Stimulated activated CD8-positive, alpha-beta memory T cell treated with anti-CD3 and anti-CD28 coated beads, Interleukin-12 subunit alpha, Interleukin-12 subunit beta, amount 100 ng/mL, for 4 hours (primary cell): ENCODE measurements at places on chromosomes 7 and 10.

DNA sequence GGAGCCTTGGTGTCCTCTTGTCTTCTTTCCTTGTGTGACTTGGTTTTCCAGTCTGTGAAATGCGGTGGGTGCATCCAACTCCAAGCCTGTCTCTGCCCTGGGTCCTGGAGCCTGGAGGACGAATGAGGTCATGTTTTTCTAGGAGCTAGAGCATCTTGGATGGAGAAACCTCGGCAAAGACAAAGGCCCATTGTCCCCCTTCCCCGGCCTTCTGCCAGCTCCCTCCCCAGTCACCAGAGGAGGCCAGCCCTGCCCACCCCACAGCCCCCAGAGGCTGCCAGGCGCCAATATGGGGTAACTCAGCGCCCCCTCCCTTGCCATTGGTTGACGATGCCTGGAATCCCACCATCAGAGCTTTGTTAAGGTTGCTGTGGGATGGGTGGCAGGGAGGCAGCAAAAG, 40.4 kb downstream of the KCTD7 start:
- DNase-seq = no peak

DNA sequence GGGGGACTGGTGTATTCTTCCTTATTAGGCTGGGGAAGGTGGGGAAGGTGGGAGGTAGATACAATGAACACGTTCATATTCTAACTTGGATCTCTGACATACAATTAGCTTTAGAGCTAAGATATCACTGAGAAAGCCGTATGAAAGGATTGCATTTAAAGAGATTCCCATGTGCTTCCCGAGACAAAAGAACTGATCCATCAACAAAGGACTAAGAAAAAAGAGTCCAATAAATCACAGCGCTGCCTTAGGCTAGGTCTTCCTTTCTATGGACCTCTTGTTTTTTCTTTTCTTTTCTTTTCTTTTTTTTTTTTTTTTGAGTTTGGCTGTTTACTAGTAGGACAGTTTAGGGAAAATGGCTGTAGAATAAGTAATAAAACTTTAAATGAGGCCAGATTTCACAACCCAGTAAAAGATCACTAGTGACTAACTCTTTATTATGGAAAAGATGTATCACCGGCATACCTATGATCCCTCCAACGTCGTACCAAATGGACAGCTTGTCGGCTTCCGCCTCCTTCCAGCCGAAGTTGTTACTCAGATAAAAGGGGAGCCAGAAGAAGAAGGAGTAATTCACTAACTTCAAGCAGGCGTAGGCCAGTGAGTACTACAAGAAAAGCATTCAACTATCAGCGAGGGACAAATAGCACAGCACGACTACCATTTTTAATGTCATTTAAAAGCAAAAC, 50.0 kb downstream of the SLC37A3 start:
- DNase-seq = no peak

GRCh38 chr10:52322323-52322722, 8.2 kb downstream of the DKK1 start:
- no peak for DNase-seq

GRCh38 chr10:76353237-76353851, 921.9 kb downstream of the LRMDA start:
- no peak for DNase-seq

DNA sequence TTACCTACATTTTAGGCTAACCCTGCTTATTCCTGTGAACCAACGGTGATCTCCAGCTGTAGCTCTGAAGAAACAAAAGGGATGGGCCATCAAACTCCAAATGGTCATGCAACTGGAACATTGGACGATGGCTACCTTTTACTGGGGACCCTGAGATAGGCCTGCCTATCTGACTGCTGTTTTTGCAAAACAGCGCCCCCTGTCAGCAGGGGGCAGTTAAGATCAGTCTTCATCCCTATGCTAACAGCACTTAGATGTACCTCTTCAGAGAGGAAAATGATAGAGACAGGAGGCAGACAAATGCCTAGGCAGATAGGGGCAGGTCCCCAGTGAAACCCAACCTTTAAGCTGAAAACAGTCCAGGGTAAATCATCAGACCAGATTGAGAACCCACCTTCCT, 1085.4 kb upstream of the SORCS1 start:
- DNase-seq = no peak

DNA sequence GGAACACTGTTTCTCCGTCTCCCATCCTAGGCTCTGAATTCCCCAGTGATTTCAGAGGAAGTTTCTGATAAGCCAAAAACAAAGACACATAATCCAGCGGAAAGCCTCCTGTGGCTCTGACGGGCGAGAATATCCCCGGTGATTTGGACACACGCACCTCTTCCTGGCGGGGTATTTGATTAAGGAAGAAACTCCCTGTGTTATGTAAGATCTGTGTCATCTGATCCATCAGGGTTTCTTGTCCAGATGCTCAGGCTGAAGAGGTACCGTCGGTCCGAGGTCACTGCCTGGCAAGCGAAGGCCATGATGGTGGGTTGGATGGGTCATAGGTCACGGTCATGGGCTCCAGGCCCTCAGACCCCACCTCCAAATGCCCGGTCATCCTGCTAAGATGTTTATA, 39.6 kb upstream of the DNAJB6 start:
- DNase-seq = no peak

GRCh38 chr10:52778511-52779392, 6.2 kb upstream of the MBL2 start:
- DNase-seq = no peak
